ENCODE measurements at places on chromosomes 7 and 10. TPM values are rescaled to one million over a fixed set of nuclear protein-coding genes. Genes with fewer than 3 reads are reported as not detected.

GRCh38 chr10:11017000-11017569 lies 587 bp upstream of the CELF2 start:
- peak overlapping the region; percentile 63 for H3K4me3 ChIP-seq
- H3K27ac ChIP-seq = peak overlapping the region; percentile 78
- peaks cover 12% of the 10 kb centered on the region for H3K27me3 ChIP-seq
- no peak for DNase-seq

DNA sequence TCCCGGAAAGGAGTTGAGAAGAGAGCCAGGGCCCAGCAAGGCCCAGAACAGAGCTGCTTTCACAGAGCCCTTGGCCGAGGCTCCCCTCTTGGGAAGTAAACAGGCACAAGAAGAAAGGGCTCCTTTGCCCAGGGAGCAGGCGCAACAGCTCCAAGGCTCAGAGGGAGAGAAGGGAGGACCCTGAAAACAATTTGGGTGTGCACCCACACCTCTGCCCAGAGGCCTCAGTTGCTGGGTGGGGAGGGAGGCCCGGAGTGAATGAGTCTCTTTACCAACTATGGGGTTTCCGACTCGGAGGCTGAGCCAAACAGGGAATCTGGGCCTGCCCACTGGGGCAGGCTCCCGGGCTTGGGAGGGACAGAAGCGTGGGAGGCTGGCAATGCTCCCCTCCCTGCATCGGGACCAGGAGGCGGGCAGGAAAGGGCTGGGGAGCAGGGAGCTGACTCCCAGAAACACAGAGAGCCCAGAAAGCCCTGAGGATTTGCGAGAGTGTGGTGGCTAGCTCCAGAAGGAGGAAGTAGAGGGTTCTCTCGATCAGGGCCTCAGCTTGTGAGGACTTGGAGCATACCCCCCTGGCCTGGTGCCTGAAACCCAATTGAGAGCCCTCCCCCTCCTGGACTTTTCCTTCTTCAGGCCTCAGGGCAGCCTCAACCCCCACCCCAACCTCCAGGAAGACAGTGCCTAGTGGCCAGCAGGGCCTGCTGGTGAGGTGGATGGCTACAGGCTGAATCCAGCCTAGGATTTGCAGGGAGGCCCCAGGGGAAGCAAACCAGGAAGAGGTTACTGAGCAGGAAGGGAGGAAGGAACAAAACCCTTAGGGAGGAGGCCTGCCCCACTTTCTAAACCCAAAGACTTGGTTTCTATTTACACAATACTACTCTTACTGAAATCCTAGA lies 6.2 kb downstream of the C10orf105 start:
- peak overlapping the region; percentile 88 for H3K27ac ChIP-seq
- H3K36me3 ChIP-seq = no peaks in the 10 kb centered on the region
- DNase-seq = peak; percentile 79

GRCh38 chr10:62000037-62000603 lies 98.6 kb downstream of the ARID5B start:
- no peak for DNase-seq
- H3K36me3 ChIP-seq = no peaks in the 10 kb centered on the region
- H3K27ac ChIP-seq = no peak overlapping the region
- peaks cover 13% of the 10 kb centered on the region for H3K4me1 ChIP-seq
- no peak overlapping the region for H3K4me3 ChIP-seq

GRCh38 chr10:19860107-19860506 lies 43.9 kb downstream of the PLXDC2 start:
- H3K27ac ChIP-seq = no peak overlapping the region

DNA sequence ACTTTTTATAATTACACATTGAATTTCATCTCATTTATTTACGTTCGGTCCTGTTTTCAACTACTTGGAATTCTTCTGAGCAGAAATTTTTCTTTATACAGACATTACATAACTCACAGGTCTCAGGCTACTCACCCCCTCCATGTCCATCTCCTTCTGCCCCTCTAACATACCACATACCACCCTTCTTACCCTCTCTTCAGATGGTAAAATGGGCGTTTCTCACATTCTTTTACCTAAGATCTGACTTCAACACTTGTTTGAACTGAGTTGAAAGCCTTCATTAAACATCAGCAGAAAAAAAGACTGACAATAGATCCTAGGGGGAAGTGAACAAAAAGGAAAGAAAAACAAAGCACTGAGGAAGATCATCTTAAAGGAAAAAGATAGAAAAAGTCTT lies 309.7 kb downstream of the CTNNA3 start:
- no peak overlapping the region for H3K27ac ChIP-seq
- H3K36me3 ChIP-seq = no peaks in the 10 kb centered on the region
- H3K27me3 ChIP-seq = no peaks in the 10 kb centered on the region

DNA sequence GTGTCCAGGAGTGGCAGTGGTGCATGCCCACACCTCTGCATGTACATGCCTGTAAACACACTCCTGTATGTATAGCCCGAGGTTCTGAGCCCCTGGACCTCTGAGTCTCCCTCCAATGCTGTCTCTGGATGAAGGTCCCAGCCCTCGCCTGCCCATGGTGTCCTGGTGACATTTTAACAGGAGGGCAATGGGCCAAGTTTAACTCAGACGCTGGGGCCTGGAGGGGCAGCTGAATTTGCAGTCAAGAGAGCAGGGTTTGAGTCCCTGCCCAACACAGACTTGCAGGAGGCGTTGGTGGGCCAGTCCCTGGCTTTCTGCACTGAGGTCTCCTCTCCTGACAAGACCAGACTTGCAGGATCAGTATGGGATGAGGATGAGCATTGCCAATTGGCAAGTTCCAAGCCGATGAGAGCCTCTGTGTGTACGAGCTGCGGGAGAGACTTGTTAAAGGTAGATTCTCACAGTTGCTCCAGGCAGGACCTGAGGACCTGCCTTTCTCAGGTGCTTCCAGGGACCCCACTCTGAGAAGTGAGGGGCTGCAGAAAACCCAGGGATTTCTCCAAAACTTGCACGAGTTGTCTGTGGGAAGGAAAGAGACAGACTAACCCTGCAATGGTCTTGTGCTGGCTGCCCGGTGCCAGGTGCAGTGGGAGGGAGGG lies 141.9 kb downstream of the ELFN1 start:
- peak; percentile 51 for DNase-seq
- H3K27me3 ChIP-seq = no peaks in the 10 kb centered on the region
- H3K4me1 ChIP-seq = no peaks in the 10 kb centered on the region
- no peak overlapping the region for H3K4me3 ChIP-seq

DNA sequence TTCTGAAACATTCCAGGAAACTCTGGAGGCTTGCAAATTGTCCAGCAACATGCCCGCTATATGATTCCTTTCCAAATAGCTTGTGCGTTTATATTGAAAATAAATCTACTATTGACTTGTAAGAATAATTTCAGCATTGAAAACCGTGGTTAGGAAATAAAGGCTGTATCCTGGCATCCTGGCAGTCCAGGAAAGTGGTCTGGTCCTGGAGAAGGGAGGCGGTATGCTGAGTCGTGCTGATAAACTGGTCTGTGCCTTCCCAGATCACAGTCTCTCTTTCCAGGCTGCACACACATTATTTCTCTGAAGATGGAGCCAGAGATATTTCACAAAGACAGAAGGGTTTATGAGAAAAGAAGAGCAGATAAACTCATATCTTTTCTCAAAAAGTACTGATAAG lies 350.1 kb upstream of the COBL start:
- no peaks in the 10 kb centered on the region for H3K27me3 ChIP-seq
- H3K4me3 ChIP-seq = no peak overlapping the region
- no peak for DNase-seq
- H3K27ac ChIP-seq = no peak overlapping the region
- no peaks in the 10 kb centered on the region for H3K36me3 ChIP-seq
- no peaks in the 10 kb centered on the region for H3K4me1 ChIP-seq

GRCh38 chr10:68231817-68232251 lies at the start of gene ATOH7:
TSS of gene ATOH7 (minus strand) at chr10:68232113. CDS start at chr10:68231677, 436 bp downstream.
- H3K27me3 ChIP-seq = peaks cover 13% of the 10 kb centered on the region
- H3K36me3 ChIP-seq = no peaks in the 10 kb centered on the region
- H3K4me3 ChIP-seq = peak within 1 kb of the TSS; percentile 66
- no peak for DNase-seq

DNA sequence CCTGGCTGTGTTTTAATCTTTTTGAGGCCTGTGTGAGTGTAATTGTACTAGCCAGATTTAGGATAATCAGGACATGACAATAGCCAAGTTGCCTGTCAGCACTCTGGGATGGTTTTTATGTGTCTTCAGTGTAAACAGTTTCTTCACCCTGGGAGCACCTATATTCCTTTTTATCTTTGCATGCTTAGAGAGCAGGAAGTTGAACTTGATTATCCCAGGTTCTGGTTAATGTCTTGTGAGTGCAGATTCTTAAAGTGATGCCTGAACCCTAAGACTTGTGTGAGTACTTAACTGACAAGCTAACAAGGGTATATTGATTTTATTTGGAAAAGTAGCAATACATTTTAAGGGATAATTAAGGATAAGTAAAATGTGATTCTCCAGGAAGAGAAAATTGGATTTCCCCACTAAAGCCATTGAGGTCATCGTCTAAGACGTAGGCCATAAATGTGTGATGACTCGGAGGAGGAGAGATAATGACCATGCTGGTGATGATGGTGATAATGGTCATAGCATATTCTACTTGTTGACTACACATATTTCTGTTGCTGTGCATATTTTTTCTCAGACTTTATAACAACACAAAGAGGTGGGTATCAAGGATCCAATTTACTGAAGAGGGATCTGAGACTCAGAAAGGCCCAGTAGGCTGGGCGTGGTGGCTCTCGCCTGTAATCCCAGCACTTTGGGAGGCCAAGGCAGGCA lies 234.7 kb downstream of the CAMK1D start:
- no peak overlapping the region for H3K4me3 ChIP-seq
- no peak for DNase-seq
- H3K27ac ChIP-seq = no peak overlapping the region
- no peaks in the 10 kb centered on the region for H3K27me3 ChIP-seq
- no peaks in the 10 kb centered on the region for H3K4me1 ChIP-seq
- H3K36me3 ChIP-seq = no peaks in the 10 kb centered on the region

GRCh38 chr7:82156893-82157292 lies 286.7 kb downstream of the CACNA2D1 start:
- H3K27me3 ChIP-seq = no peaks in the 10 kb centered on the region
- no peak for DNase-seq
- no peak overlapping the region for H3K27ac ChIP-seq
- no peak overlapping the region for H3K4me3 ChIP-seq
- no peaks in the 10 kb centered on the region for H3K4me1 ChIP-seq
- H3K36me3 ChIP-seq = no peaks in the 10 kb centered on the region

- no peak overlapping the region for H3K4me3 ChIP-seq
- H3K27me3 ChIP-seq = no peaks in the 10 kb centered on the region
- H3K36me3 ChIP-seq = no peaks in the 10 kb centered on the region
- H3K27ac ChIP-seq = no peak overlapping the region
- H3K4me1 ChIP-seq = peaks cover 9% of the 10 kb centered on the region
- DNase-seq = no peak
Measured at GRCh38 chr7:96244244-96244991, 77.5 kb downstream of the SLC25A13 start.

- no peak overlapping the region for H3K4me3 ChIP-seq
- peaks cover 6% of the 10 kb centered on the region for H3K4me1 ChIP-seq
- H3K36me3 ChIP-seq = peaks cover 12% of the 10 kb centered on the region
Measured at GRCh38 chr10:58237014-58237834, 30.5 kb downstream of the IPMK start.

GRCh38 chr10:30840395-30841050 lies 191.1 kb downstream of the ZNF438 start:
- DNase-seq = no peak
- no peak overlapping the region for H3K4me3 ChIP-seq
- H3K27ac ChIP-seq = no peak overlapping the region
- no peaks in the 10 kb centered on the region for H3K36me3 ChIP-seq
- no peaks in the 10 kb centered on the region for H3K27me3 ChIP-seq

GRCh38 chr10:131640045-131640644 lies 260.7 kb upstream of the PPP2R2D start:
- H3K27ac ChIP-seq = no peak overlapping the region
- no peak overlapping the region for H3K4me3 ChIP-seq
- no peaks in the 10 kb centered on the region for H3K4me1 ChIP-seq
- no peaks in the 10 kb centered on the region for H3K36me3 ChIP-seq
- no peaks in the 10 kb centered on the region for H3K27me3 ChIP-seq

- no peak overlapping the region for H3K4me3 ChIP-seq
- no peaks in the 10 kb centered on the region for H3K27me3 ChIP-seq
- peaks cover 58% of the 10 kb centered on the region for H3K36me3 ChIP-seq
- H3K27ac ChIP-seq = no peak overlapping the region
Measured at GRCh38 chr10:93680412-93681047, 21.9 kb downstream of the FRA10AC1 start.

- no peaks in the 10 kb centered on the region for H3K27me3 ChIP-seq
- peaks cover 18% of the 10 kb centered on the region for H3K4me1 ChIP-seq
- no peak overlapping the region for H3K4me3 ChIP-seq
- H3K27ac ChIP-seq = no peak overlapping the region
- no peak for DNase-seq
Measured at GRCh38 chr10:103613616-103614015, 120.1 kb downstream of the NEURL1 start.

GRCh38 chr10:11871466-11871865 lies 48.3 kb downstream of the PROSER2 start:
- H3K4me1 ChIP-seq = peaks cover 30% of the 10 kb centered on the region
- no peaks in the 10 kb centered on the region for H3K27me3 ChIP-seq
- peaks cover 13% of the 10 kb centered on the region for H3K36me3 ChIP-seq

DNA sequence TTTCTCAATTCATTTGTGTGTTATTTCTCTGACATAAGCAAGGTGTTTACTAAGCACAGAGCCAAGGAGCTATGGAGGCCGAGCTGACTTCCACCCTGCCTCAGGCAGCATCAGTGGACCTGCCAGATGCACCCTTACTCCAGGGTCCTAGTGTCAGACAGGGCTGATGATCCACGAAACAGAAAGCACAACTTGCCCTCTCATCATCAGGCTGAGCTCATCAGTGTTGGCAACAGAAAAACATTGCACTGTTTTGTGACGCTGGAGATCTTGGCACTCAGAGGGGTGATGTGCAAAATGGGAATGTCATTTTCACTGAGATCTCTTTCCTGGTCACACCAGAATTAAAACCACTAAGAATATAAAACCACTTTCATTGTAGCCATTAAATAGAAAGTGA lies 201.8 kb downstream of the GLI3 start:
- H3K36me3 ChIP-seq = peaks cover 21% of the 10 kb centered on the region
- no peak overlapping the region for H3K27ac ChIP-seq
- DNase-seq = no peak
- no peaks in the 10 kb centered on the region for H3K27me3 ChIP-seq
- H3K4me1 ChIP-seq = no peaks in the 10 kb centered on the region

Gene TAF5
- 4.1 TPM for total RNA-seq

Gene CRHR2
- total RNA-seq = not detected

Gene GJC3
- total RNA-seq = not detected

Gene FAM25A
- total RNA-seq = not detected

Gene TMEM184A
- total RNA-seq = 4.4 TPM

Gene PGAM2
- total RNA-seq = 1.1 TPM

Gene AGR2
- 66.3 TPM for total RNA-seq

Gene GTF2I
- total RNA-seq = 221 TPM

Gene OPN1SW
- total RNA-seq = not detected

Gene HOXA11
- not detected for total RNA-seq

Gene PBLD
- total RNA-seq = 2.3 TPM

Gene AMZ1
- total RNA-seq = 0.29 TPM

Gene ZNF727
- 5.5 TPM for total RNA-seq

All from upper lobe of right lung (tissue), 1 donor.